ENCODE measurements at places on chromosomes 13 and 19. TPM values are rescaled to one million over a fixed set of nuclear protein-coding genes. Genes with fewer than 3 reads are reported as not detected.

The ISOC2 gene
- total RNA-seq = 53.3 TPM

The COL5A3 gene
- 21.8 TPM for total RNA-seq

The KLK12 gene
- not detected for total RNA-seq

The LILRA6 gene
- not detected for total RNA-seq

The KLC3 gene
- 0.11 TPM for total RNA-seq
